Stimulated activated CD4-positive, alpha-beta T cell treated with anti-CD3 and anti-CD28 coated beads, Interleukin-12 subunit alpha, Interleukin-12 subunit beta, amount 100 ng/mL, for 4 hours (primary cell): ENCODE measurements at places on chromosomes 13 and 19.

DNA sequence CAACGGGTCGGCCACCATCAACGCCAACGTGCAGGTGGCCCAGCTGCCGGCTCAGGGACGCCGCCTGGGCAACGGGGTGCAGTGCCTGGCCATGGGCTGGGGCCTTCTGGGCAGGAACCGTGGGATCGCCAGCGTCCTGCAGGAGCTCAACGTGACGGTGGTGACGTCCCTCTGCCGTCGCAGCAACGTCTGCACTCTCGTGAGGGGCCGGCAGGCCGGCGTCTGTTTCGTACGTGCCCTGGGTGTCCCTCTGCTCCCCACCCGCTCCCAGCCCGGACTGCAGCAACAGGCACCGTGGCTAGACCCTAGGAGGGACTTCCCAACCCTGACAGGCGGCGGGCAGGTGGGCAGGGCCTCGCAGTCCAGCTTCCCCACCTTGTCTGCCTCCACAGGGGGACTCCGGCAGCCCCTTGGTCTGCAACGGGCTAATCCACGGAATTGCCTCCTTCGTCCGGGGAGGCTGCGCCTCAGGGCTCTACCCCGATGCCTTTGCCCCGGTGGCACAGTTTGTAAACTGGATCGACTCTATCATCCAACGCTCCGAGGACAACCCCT, 3.5 kb downstream of the ELANE start:
- DNase-seq, result no peak

- no peak for DNase-seq
Observed at GRCh38 chr19:16825312-16826052, 3.7 kb upstream of the SIN3B start.

DNA sequence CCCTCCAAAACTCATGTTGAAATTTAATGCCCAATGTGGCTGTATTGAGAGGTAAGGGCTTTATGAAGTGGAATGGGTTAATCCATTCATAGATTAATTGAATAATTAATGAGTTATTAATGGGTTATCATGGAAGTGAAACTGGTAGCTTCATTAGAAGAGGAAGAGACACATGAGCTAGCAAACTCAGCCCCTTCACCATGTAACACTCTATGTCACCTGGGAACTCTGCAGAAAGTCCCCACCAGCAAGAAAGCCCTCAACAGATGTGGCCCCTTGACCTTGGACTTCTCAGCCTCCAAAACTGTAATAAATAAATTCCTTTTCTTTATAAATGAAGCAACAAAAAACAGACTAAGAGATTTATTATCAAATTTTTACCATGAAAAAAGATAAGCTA, 223.5 kb downstream of the KLF12 start:
- no peak for DNase-seq

GRCh38 chr13:39283072-39283471, 244.8 kb downstream of the NHLRC3 start:
- no peak for DNase-seq

DNA sequence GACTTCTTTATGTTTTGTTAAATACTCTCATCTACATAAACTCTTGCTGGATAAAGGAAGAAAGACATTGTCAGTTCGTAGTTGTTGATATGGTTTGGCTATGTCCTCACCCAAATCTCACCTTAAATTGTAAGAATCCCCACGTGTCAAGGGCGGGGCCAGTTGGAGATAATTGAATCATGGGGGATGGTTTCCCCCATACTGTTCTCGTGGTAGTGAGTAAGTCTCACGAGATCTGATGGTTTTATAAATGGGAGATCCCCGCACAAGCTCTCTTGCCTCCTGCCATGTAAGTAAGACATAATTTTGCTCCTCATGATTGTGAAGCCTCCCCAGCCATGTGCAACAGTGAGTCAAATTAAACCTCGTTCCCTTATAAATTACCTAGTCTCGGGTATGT, 3.6 kb downstream of the ADGRE1 start:
- peak; percentile 16 for DNase-seq

GRCh38 chr13:112510002-112510780, 77.8 kb downstream of the TUBGCP3 start:
- DNase-seq, result no peak

GRCh38 chr19:20365146-20365545, 198.1 kb downstream of the ZNF486 start:
- no peak for DNase-seq

- DNase-seq, result no peak
Observed at GRCh38 chr19:34224996-34225658, 29.2 kb upstream of the GARRE1 start.

DNA sequence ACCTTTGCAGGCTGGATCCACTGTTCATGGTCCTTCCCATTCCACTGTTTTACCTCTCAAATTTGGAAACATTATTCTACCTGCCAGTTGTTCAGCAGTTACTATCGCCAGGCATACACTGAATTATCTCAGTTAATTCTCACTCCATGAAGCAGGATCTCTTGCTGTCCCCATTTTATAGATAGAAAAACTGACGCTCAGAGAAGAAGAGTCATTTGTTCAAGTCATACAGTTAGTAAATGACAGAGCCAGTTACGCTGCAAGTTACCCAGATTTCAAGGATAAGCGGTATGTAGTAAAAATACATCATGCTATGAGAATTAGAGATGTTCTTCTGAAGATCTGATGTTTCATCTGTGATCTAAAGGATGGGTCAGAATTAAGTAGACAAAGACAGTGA, 40.2 kb upstream of the IGSF23 start:
- DNase-seq, result no peak

DNA sequence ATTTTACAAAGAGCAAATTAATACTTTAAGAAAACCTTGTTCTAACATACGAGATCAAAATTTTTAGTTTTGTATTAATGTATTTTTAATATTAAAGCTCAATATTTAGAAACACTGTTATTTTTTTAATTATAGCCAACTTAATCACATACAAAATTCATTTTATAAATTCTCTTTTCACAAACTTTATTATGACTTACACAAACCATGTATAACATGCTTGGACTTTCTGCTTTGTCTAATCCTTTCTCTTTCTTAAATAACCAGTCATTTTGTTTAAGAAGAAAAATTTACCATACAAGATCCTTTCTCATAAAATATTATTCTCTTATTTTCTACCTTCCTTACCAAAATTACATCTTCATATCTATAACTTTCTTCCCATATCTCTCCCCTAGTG, 62.2 kb downstream of the CYSLTR2 start:
- DNase-seq, result no peak

DNA sequence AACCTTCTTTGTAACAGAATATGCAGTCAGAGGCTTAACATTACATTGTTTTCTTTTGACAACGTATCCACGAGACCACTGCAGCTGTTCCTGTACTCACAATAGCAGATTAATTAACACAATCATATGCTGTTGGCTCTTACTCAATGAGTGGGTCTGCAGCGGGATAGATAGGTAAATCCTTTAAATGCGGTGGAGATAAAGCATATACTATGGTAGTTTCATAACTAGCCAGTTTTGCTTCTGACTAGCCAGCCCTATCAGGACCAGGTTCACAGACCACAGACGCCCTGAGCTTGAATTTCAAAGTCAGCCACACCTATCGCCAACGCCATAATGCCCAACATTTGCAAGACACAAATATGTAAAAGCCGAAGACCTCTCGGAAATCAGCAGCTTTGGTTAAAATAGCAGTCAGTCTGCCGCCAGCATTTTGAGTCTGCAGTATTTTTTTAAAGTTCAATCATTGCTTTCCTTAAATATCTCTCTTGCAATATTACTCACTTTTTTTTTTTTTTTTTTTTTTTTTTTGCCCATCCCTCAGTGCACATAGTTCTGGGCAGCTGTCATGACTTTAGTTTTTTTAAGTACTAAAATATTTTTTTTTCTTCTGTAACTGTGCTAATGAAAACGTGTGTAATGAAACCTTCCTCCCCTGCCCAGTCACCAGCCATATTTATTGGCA, 120.5 kb downstream of the ZNF536 start:
- DNase-seq, result no peak

DNA sequence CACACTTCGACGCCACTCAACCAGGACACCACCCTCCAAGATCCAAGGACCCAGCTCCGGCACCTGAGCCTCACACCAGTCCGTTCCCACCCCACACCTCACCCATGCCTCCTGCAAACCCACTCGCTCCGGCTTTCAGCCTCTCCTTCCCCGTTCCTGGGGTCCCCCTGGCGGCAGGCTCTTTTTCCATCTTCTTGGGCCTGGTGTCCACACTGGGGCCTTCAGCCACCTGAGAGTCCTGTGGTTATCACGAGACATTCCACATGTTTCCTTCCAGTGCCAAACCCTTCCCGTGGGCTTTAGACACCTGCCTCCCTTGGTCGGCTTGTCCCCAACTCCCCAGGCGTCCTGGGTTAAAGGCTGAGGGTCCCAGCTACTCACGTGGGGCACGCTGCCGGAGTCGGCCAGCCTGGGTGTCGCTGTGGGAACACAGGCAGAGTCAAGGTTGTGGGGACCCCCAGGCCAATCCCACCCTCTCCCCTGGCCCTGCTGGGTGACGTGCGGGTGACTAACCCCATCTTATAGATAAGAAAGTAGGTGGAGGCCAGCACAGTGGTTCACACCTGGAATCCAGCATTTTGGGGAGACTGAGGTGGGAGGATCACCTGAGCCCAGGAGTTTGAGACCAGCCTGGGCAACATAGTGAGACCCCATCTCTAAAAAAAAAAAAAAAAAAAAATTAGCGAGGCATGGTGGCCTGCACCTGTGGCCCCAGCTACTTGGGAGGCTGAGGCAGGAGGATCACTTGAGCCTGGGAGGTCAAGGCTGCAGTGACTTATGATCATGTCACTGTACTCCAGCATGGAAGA, 1.9 kb downstream of the JSRP1 start:
- no peak for DNase-seq

GRCh38 chr13:114314074-114314912, at the start of gene CHAMP1:
Gene CHAMP1 (plus strand): TSS chr13:114314503. CDS start chr13:114323843, 9,340 bp downstream.
- peak; percentile 91 for DNase-seq

- DNase-seq, result peak; percentile 36
Observed at GRCh38 chr19:49502866-49503581, 6.8 kb downstream of the RPS11 start.

GRCh38 chr13:46831588-46832194, 34.7 kb upstream of the ESD start:
- peak; percentile 8 for DNase-seq

DNA sequence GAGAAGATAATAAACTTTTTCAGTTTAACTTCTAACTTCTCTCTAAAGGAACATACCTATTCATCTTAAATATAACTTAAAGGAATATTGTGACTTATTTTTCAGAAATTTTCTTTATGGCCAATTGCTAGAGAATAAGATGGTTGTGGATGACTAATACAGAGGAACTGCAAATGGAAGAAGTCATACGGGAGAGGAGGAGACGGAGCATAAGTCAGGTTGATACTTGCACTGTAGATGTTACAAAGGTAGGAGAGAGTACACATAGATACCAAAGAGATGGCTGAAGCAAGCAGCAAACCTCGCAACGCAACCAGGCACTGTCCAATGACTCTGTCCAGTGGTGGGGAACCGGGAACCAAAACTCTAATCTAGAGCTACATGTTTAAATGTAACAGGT, 963.4 kb downstream of the PCDH9 start:
- DNase-seq, result no peak

- peak; percentile 68 for DNase-seq
Observed at GRCh38 chr19:42386974-42387707, 3.0 kb downstream of the CNFN start.

- DNase-seq, result no peak
Observed at GRCh38 chr19:38152461-38153379, 71.3 kb downstream of the DPF1 start.

GRCh38 chr19:40165362-40165937, 25.8 kb upstream of the MAP3K10 start:
- peak; percentile 57 for DNase-seq

DNA sequence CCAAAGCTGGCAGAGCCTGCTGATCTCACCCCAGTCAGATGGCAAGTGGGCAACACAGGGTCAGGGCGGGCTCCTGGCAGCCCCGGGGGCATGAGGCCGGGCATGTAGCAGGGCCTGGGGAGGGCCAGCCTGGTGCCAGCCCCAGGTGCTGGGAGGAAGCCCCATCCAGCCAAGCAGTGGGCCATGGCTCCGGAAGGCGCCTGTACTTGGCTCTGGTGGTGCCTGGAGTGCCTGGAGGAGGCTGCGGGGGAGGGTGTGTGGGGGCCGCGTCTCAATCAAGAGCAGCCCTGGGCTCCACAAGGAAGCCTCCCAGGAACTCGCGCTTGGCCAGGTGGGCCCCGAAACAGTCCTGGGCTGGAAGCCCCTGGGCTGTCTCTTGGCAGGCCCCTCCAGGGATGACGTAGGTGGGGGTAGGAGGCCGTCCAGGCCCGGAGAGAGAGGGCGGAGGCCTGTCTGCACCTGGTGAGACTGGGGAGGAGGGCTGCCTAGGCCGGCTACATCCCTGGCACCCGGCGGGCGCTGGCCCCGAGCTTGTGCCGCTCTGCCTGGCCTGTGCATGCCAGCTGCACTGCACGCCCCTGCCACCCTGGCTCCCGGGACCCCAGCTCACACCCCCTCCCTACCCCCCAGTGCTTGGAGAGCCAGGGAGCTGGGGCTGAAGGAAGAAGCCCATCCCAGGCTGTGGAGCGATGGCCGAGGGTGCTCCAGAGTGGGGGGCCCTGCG, 45.9 kb downstream of the COMP start:
- no peak for DNase-seq

- no peak for DNase-seq
Observed at GRCh38 chr19:6822311-6822670, 49.8 kb downstream of the VAV1 start.

DNA sequence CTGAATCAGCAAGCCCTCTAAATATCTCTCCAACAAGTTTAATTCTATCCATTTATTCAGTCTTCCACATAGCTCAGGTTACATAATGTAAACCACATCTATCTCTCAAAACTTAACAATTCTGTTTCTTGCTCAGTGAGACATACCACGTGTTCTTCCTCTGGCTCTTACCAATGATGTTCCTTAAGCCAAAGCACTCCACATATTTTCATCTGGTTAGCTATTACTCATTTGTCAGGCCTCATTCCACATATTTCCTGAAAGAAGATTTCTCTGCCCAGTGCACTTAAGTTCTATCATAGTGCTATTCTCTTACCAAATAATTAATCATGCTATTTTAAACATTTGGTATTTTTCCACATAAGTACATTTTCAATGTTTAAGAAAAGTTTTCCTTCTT, 403.3 kb upstream of the ATXN8OS start:
- DNase-seq, result no peak

DNA sequence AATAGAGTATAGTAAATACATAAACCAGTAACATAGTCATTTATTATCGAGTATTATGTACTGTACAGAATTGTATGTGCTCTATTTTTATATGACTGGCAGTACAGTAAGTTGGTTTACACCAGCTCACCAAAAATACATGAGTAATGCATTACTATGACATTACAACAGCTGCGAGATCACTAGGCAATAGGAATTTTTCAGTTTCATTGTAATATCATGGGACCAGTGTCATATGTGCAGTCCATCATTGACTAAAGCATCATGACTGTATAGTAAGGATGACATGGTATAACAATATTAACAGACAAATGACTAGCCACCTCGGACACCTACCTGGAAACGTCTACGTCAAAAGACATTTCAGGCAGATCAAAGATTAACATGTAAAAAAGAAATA, 33.6 kb downstream of the ATP7B start:
- no peak for DNase-seq

- no peak for DNase-seq
Observed at GRCh38 chr13:33956346-33956745, 138.4 kb downstream of the RFC3 start.
